Putamen (tissue), 1 donor: ENCODE measurements at places on chromosomes 7 and 10.

GRCh38 chr7:44395067-44395466 is 69.7 kb upstream of the CAMK2B start:
- DNase-seq: no peak

DNA sequence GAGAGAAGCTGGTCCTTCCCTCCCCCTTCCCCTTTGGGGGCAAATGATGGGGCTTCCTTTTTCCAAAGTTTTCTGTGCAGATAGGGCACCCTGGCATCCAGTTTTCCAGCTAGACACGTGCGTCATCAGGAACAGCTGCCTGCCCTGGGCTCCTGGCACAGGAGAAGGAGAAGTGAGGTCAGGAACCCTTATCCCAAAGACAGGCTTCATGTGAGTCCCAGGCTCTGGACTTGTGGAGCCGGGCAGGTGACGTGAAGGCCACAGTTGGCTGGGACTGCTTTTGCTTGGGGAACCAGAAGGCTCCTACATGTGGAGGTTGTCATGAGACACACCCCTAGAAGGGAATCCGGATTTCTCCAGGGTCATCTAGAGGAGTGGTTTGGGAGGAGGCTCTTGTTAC is 66.5 kb downstream of the RBM20 start:
- no peak for DNase-seq

DNA sequence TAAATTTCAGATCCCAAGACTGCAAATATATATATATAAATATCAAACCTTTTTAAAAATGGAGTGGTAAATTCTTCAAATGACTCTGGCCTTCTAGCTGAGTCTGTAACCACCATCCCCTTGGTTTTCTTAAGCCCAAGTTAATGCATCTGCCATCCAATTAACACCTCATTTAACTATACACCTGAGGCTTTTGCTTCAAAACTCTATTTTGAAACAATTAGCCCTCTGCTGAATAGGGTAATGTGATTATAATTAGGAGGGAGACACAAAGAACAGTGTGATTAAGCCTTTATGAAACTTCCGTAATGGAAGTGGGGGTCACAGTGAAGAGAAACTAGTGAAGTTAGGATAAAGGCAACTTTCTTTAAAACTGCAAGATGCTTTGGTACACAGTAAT is 83.6 kb downstream of the GPR37 start:
- DNase-seq: no peak

DNA sequence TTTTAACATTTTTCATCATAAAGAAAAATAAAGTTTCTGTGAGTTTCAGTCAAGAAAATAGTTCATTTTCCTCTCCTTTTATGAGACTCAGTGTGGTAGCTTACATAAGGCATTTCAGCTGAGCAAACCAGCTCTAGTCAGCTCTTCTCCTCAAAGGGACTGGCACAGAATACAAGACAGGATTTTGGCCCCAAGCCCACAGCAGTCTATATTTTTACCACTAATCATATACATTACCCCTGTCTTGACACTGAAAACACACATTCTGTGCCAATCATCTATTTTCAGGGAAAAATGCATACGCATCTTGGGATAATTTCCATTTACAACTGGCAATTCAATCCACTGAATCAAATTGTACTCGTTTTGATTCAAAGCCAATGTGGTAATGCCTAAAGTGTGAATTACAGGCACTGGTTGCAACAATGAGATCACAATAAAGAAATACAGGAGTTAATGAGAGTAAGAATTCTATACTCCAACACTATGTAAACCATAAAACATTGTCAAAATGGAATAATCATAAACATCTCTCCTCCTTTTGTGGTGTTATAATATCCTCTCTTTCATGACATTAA is 186.4 kb downstream of the CACNA2D1 start:
- DNase-seq: no peak

GRCh38 chr10:129877773-129878371 is 86.2 kb downstream of the EBF3 start:
- DNase-seq: no peak

DNA sequence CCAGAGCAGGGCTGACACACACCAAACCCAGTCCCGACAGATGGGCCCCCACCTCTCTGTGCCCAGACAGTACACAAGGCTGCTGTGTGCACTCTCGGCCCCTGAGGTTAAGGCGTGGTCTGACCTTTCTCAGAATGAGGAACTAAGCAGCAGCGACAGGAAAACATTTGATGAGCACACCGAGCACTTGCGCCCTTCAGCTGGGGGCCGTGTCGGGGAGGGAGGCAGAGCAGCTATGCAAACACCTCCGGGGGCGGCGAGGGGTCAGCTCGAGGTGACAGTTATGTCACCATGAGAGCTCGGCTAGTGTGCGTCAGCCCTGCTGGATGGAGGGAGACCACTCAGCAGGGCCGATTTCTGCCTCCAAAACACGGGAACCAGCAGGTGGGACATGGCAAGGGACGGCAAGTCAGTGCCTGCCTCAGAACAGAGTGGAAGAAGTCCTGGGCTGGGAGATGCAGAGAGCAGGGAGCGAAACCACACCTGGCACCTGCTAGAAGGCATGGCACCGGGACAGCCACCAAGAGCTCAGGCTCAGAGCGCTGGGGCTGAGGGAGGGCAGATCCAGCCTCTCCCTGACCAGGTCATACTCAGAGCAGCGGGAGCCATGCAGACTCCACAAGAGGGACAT is 57.4 kb downstream of the CHST15 start:
- no peak for DNase-seq

- no peak for DNase-seq
Observed at GRCh38 chr10:27661514-27662286, 83.9 kb downstream of the MKX start.

GRCh38 chr7:99010281-99010680 is 131.9 kb downstream of the TRRAP start:
- no peak for DNase-seq

GRCh38 chr7:45596665-45597095 is 22.5 kb downstream of the ADCY1 start:
- no peak for DNase-seq

DNA sequence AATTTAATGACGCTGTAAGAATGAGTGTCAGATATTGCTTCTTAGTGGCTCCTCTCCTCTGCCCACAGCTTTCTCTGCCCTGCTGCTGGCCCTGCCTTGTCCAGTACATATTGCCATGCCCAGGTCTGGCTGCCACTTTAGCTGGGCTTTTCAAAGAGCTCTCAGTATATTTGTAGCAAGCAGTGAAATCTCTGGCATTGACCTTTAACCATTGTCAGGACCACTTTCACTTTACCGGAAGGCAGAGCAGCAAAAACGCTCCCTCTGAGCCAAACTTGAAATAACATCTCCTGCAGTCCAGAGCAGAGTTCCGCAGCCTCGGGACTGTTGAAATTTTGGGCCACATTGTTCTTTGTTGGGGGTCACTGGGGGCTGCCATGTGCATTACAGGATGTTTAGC is 13.8 kb downstream of the PDSS1 start:
- DNase-seq: no peak

DNA sequence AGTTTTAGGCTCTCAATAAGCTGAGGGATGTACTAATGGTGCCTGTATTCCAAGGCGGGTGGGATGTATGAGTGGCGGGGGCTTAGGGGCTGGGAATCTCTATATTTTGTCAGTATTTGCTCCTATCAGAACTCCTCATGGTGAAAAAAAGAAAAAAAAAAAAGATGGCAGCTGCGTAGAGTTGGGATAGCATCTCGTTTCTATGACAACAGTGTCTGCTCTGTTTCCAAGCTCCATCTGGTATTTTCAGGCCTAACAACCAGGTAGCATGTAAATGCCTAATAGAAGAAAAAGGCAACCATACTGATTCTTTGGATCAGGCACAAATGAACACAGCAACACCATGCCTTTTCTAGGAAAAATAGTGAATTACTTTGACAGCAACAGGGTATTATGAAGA is 11.7 kb upstream of the CCDC172 start:
- DNase-seq: no peak

GRCh38 chr7:91292506-91292905 is 28.3 kb downstream of the FZD1 start:
- no peak for DNase-seq

GRCh38 chr10:63071145-63071544 is 62.0 kb upstream of the NRBF2 start:
- no peak for DNase-seq

- no peak for DNase-seq
Observed at GRCh38 chr7:8613191-8613590, 179.8 kb downstream of the NXPH1 start.

DNA sequence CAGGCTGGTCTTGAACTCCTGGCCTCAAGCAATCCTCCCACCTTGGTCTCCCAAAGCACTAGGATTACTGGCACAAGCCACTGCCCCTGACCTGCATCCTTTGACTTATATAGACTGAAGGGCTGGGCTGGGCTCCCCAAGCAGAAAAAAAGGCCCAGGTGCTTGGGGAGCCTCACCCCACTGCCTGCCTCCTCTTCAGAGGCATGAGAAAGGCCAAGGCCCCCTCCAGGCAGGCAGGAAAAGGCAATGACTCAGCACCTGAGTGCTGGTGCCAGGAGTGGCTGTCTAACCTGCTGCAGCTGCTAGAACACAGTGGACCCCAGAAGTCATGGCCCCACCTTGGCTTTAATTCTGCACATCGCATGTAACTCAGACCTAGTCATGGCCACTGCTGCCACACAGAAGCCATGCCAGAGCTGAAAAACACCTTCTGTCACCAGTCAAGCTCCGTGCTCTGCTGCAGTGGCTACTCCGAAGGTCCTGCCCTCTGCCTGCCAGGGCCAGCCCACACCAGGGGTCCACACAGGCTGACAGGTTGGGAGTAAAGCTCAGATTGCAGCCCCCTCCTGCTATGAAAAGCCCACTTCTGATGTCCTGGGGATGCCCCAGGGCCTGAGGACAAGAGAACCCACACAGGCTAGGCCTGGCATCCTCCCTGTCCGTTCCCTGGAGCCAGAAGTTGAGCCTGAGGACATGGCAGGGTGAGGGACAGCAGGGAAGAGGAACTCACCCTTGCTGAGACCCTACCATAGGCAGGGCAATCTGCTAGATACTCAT is 48.5 kb downstream of the GRID1 start:
- no peak for DNase-seq

GRCh38 chr7:158126661-158127060 is 461.0 kb downstream of the PTPRN2 start:
- no peak for DNase-seq

DNA sequence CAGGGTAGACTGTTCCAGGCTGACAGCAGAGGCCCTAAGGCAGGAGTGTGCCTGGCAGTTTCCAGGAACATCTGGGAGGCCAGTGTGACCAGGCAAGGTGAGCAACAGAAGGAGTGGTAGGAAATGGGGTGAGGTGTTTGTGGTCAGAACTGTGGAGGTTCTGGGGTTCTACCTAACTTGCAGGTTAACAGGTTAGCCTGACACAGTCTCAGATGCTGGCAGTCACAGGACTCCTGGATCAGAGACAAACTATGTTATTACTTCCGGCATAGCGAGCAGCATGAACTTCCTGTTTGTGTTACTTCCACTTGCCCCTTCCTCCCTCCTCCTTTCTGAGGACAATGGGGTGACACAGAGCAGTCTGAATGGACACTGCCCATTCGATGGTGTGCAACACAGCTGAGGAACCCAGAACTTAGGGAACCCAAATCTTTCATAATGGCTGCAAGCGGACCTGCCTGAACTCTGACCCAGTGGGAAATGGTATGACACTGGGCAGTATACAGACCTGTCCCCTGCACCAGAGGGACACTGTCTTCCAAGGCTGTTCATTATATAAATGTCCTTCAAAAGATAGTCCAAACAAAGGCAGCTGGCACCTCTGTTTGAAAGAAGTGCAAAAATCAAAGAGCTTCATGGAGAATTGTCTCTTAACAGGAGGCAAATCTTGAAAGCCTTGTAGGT is 3.9 kb upstream of the SAR1A start:
- DNase-seq: peak; percentile 32

DNA sequence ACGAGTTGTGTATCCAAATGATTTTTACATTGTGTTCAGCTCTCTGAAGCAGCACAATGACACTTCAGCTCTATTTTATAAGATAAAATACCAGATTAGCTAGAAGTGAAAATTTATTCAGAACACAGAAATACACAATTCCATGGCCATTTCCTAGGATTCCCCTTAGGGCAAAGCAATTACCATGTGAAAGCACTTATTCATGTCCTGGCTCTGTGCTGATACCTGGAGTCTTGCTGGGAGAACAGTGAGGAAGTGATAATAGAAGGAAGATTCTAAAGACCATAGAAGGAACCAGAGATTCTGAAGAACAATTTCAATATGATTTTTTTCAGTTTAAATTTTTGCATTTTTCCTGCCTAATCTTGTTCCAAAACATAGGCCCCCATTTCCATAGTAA is 657.4 kb upstream of the ZWINT start:
- no peak for DNase-seq

GRCh38 chr7:129855234-129855673 is 97.5 kb downstream of the UBE2H start:
- DNase-seq: no peak

- peak; percentile 78 for DNase-seq
Observed at GRCh38 chr10:62244785-62245467, 23.7 kb downstream of the RTKN2 start.

DNA sequence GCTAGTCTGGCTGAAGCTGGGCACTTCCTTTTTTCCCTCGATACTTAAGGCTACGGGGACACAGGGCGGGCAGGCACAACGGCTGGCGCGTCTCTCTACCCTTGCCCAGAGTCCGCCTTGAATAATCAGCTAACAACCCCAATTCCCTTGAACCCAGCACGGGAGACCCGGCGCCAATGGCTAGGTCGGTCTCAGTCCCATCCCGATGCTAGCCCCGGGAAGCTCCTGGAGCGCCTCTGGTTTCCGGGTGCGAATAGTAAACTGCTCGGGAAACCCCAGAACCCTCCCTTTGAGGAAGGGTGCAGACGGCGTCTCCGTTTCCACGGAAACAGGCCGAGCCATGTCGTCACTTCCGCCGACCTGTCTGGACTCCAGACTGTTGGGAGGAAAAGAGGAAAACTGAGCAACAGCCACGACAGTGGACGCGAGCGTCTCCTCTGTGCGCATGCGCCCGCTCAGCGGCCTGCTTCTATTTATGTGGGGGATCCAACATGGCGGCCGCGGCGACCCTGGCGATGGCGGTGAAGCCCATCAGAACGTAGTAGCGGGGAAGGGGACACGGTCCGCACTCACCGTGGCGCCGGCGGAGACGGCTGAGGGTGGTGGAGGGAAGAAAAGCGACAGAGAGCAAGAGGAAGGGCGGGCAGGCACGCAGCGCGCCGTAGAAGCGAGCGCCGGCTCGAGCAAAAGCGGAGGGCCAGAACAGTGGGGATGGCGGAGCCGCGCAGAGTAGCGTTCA is at the start of gene UBN2:
Gene UBN2, plus strand, starts transcription at position 464 of the 739 bp plus-strand sequence. Its CDS starts 248 bp downstream, at position 712.
- DNase-seq: peak; percentile 97

DNA sequence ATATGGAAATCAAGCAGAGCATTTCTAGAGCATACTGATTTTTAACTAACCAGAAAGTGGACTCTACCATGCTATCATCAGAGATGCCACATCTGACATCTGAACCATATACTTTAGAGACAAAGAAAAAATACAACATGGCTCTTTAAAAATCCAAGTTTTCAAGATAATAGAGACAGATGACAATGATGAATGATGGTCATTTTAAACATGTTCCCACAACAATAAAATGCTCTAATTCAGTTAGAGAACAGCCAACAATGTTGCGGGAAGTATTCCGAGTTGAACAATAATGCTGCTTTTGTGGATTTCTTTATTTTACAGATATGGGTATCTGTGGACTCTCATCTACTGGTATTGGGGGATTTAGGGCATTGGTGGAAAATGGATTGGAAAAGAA is 52.8 kb downstream of the PRTFDC1 start:
- no peak for DNase-seq

GRCh38 chr10:77902159-77902558 is 24.4 kb downstream of the DLG5 start:
- DNase-seq: no peak

GRCh38 chr7:17130281-17131059 is 168.0 kb upstream of the AHR start:
- DNase-seq: no peak

GRCh38 chr10:79018521-79019011 is 50.2 kb upstream of the ZMIZ1 start:
- no peak for DNase-seq
